ENCODE measurements at places on chromosomes 4 and X.

DNA sequence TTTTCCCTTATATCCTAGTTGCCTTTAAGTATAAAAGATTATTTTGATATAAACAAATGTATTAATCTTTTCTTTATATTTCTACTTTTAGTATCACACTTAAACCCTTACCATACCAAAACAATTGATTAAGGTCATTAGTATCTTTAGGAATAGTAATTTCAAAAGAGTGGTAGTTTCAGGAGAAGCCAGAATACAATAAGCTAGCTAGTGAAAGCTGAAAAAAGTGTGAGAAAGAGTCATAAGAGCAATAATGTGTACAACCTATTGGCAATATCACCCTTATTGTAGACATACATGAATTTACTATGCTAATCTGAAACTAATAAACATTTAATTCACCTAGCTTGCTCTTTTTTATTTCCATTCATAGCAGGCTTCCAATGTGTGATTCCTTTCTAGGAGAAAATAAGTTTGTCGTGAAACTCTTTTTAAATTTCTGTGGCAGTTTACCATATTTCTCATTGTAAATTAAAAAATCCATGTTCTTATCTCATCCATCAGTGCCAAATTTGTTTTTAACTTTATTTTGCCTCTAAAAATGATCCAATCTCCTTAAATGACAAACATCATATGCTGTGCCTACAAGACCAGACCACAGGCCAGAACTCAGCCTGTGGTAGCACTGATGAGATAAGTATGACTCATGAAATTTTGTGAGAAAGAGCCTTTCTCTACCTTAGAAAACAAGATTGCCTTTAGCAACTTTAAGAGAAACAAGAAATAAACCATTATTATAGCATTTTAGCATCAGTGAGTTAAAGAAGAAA is 8.1 kb downstream of the NEK1 start:
- no peak for DNase-seq

- no peak for DNase-seq
Observed at GRCh38 chrX:70219938-70220764, 14.3 kb upstream of the AWAT1 start.

DNA sequence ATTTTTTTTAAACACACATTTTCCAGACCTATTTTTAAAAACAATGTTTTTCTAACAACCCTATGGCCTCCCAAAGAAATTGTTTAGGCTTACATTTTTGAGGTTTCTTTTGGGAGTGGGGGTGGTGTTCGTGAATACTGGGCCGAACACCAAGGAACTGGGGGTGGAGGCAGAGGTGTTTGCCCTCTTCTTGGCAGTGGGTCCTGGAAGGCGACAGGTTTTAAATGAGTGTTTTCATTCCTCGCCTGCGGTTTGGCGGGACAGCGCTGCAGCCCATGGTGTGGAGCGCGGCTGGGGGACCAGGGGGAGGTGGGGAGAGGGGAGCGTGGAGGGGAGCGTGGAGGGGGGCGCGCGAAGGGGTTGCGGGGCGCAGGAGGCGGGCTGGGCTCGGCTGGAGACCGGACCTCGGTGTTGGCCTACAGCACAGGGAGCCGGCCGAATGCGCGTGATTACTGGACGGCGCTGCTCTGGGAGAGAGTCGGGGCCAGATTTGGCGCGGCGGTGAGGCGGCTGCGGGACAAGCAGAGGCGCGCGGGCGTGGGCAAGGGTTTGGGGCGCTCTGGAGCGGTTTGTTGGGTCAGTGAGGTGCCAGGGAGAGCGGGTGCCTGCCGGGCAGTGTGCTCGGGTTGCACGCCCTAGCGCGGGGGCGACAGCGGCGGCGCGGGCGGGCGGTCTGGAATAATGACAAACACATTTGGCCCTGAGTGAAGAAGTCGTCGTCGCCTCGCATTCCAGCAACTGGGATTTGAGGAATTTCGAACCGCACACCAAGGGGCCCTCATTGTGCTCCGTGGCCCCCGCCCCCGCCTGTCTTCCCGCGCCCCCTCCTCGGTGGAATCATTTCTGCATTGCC is 764 bp downstream of the PDGFRA start:
- no peak for DNase-seq

DNA sequence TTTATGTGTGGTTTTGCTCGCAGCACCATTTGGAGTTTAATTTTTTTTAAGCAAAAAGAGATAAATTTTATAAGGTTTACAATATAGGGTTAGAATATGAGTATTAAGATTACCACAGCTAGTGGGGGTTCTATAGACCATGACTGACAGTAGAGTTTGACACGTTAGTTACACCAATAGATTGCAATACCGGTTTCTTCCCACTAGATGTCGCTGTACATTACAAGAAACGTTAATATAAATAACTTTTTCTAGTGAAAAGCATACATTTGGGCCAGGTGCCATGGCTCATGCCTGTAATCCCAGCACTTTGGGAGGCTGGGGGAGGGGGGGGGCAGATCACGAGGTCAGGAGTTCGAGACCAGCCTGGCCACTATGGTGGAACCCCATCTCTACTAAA is 433.6 kb downstream of the MAGEB5 start:
- DNase-seq, result no peak

DNA sequence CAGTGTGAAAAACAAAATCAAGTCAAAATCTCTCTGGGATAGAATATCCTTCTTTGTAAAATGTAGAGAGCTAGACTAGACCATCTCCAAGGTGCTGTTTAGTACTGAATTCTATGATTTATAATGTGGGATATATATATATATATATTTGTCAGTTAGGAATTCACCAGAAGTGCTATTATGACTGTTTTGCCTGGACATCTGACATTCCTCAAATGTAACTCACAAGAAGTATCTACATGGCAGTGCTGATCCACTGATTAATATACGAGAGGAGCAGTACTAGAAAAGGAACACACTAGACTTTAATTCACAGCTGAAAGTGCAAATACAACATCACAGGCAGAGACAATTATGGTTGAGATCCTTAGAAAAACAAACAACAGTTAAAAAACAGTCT is 208.9 kb downstream of the GBA3 start:
- DNase-seq, result no peak

- DNase-seq, result no peak
Observed at GRCh38 chr4:8290701-8290970, 21.1 kb downstream of the HTRA3 start.

- no peak for DNase-seq
Observed at GRCh38 chr4:188041721-188042120, 46.1 kb downstream of the ZFP42 start.

All from stimulated activated CD4-positive, alpha-beta T cell treated with anti-CD3 and anti-CD28 coated beads, Interleukin-4, amount 100 ng/mL, for 4 hours (primary cell).